ENCODE measurements at places on chromosomes 7 and 10.

DNA sequence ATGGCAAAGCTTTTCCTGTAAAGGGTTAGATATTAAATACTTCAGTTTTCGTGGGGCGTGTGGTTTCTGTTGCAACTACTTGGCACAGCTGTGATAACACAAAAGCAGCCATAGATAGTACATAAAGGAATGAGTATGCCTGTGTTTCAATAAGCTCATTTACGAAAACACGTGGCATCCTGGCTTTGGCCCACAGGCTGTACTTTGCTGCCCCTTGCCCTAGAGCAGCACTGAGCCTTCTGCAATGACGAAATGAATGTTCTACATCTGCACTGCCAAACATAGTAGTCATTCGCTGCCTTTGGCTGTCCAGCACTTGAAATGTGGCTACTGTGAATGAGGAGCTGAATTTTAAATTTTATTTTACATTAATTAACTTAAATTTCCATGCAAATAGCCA is 376.2 kb upstream of the TPK1 start:
- no peak for DNase-seq

DNA sequence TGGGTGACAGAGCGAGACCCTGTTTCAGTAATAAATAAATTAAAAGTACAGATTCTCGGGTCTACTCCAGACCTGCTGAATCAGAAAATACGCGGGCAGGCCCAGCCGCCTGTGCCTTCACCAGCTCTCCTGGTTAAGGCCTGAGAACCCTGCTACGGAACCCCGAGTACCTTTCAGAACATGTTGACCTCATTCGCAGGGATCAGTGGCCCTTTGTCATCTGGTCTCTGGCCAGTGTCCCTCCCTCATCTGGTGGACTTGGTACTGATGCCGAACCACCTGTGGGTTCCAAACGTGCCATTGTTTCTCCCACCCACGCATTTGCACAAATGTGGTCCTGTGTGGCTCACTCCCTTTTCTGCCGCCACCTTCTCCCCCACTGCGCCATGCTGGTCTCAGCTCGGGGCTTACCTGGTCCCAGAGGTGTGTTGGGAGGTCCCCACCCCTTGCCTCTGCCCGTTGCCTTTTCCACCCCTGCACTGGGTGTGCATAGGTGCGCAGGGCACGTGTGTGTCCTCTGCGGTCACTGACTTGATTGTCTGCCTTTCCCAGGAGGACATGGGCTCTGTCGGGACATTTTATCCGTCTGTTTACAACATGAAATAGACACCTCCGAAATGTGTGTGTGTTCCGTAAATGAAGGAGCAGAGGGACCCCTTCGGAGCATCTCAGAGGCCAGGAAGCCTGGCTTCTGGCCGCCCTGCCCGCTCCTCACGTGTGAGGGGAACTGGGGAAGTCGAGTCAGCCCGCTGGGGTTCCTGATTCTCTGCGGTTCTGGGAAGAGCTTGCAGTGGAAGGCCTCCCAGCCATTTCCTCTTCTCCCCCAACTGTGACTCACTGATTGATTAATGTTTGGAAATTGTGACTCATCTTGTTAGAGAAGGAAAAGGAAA is 135.2 kb downstream of the CUX1 start:
- DNase-seq, result no peak

DNA sequence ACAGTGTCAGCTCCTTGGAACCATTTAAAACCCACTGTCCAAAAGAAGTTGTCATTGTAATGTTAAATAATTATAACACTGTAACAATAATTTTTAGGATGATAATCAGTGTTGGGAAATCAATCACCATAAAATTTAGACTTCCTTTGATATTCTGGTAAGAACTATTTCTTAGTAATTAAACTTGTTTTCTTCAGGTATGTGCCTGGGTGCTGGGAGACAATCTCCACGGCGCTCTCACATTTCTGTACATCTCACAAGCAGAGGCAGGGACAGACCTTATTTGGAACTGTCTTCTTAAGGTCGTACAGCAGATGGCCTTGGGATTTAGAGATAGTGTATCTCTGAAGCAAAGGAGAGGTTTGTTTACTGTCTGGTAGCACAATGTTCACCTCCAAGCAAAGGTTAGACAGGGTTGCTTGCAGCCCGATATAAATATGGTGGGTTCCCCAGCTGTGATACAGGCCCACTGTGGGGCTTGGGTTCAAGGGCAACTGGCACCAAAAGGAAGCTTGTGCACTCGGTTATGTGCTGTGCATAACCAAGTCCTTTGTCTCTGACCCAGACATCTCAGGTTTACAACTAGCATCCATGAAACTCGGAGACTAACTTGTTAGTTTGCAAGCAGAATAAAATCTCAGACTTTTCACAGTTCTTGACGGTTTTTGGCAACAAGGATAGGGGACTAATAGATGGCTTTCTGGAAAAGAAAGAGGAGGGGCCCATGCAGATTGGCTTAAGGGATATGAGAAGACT is 125.5 kb downstream of the RNF32 start:
- no peak for DNase-seq

- DNase-seq, result peak; percentile 37
Observed at GRCh38 chr10:72375585-72375984, 20.9 kb upstream of the DNAJB12 start.

- DNase-seq, result no peak
Observed at GRCh38 chr7:134730411-134730829, 49.0 kb upstream of the CALD1 start.

GRCh38 chr10:14459665-14460064 is 128.9 kb upstream of the FRMD4A start:
- no peak for DNase-seq

DNA sequence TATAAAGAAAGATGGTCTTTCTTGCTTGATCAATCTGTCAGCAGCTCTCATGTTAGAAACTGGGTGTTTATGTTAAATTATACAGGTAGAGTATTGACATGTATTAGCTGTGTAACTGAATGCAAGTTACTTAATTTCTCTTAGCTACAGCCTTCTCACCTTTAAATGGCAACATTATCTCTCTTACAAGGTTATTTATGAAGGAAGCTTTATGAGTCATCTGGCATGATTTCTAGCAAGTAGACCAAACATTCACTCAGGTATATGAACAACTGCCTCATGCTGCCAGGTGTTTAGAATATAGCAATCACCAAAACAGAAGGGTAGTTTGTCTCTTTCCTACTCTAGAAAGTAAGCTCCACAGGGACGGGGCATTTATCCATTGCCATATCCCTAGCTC is 8.5 kb downstream of the ARL4A start:
- DNase-seq, result no peak

- DNase-seq, result no peak
Observed at GRCh38 chr7:44998153-44998871, 1.7 kb upstream of the CCM2 start.

All from MM.1S (cell line).